Stimulated activated CD8-positive, alpha-beta memory T cell treated with anti-CD3 and anti-CD28 coated beads, Interleukin-4, amount 100 ng/mL, for 4 hours (primary cell): ENCODE measurements at places on chromosomes 16 and 17.

DNA sequence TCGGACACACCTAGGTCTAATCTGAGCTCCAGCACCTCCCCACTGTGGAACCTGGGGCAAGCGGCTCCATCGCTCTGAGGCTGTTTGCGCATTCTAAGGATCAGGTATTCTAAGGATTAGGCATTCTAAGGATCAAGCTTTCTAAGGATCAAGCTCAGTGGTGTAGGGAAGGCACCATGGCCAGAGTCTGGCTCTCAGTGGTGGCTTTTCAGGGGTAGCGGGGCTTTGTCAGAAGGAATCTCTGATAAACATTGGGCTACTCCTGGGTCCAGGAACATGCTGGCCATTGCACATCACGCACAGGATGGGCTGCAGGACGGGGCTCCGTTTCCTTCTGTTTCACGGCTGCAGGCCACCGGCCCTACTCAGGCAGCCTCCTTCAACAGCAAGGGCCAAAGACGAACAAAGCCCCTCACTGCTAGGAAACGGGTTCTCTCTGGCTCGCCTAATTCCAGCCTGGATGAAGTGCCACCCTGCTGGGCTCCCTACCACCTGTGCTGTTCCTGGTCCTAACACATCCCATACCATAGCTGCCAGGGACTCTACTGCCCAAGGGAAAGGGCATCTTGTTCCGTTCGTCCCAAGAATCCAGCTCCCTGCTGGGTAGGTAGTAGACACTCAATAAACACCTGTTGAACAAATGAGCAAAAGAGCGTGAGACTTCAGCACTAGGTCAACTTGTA, 5.5 kb downstream of the C1QTNF1 start:
- DNase-seq: no peak

- DNase-seq: no peak
These were observed 24.6 kb downstream of the HOXB1 start for GRCh38 chr17:48506246-48506645.

DNA sequence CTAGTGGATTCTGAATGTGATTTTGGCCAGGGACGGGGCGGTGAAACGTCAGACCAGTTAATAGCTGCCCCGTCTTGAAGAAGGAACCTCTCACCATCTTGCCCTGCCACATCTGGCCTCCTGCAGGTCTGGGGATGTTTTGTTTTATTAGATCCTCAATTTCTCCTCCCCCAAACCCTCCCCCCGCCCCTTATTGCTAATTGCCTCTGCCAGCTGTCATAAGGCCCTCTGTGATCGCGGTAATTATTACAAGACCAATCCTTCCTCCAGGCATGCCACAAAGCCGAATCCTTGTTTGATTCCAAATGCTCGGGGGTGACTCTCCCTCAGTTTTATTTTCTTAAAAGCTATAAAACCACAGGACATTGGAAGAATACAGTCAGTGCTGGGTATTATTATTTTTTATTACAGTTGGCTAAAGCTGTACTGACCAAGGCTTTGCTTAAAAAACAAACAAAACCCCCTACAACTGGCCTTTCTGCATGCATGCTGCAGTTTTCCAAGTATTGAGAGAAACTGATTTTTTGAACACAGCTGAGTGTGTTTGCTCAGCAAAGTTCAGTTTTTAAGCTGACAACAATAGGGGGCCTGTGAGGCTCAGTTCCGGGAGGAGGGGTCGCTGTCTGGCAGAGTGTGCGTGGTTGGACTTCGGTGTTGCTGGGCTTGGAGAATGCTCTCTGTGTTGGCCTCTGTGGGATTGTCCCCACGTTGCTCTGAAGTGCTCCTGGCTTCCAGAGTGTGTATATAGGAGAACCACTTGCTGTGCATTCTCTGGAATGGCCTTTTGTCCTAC, 1.7 kb downstream of the KSR1 start:
- DNase-seq: no peak

DNA sequence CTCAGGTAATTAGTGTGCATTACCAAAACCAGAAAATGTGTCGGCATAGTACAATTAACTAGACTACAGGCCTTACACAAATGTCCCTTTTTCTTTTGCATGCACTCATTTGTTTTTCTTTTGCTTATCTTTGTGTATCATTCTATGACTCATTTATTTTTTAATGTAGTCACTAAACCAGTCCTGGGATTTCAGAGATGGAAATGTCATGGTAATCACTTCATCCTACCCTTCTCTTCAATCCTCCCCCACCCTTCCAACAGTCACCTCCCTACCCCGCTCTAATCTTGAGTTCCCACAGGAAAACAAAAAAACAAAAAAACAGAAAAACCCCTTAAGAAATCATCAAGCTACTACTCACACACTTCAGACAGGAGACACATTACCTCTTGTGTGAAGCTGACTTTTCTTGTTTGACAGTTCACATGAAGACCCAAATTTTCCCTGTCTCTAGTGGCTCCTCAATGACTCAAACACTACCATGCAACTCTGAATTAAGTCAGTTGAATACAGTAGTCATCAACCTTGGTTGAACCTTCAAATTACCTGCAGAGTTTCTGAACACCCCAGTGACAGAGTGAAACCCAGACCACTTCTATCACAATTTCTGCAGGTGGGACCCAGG, 242.4 kb upstream of the SALL1 start:
- DNase-seq: no peak

- DNase-seq: no peak
These were observed 24.0 kb downstream of the PIK3R5 start for GRCh38 chr17:8941520-8941919.

GRCh38 chr17:12966413-12966812, 51.4 kb downstream of the ELAC2 start:
- DNase-seq: no peak

GRCh38 chr16:68401871-68402747, 46.2 kb downstream of the SMPD3 start:
- no peak for DNase-seq

DNA sequence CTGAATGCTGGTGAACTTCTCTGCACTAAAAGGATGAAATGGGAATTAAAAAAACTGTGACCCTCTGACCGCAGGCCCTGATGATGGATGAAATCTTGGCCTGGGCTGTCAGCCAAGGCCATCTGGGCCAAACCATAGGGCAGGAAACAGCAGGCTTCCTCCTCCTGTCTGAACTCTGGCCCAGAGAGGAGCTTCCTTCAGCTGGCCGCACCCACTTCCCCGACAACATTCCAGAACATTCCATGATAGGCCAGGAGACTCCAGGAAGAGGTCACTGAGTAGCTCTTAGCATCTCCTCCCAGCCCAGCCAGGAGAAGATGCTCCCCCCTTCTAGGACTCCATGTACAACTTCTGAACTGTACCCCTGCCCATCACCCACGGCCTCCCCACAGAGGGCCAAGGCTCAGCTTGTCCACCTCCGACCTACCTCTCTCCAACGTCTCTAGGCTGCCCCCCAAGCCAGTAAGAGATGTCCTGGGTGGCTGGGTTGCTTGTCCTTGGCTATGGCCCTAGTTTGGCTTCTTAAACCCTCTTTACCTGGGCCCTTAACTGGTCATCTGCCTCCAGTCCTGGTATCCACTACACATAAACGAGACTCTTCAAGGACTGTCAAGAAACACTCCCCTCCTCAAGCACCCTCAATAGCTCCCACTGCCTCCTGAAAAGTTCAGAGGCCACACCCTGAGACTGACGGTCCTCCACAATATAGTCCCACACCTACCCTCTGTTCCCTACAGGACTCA, 1.7 kb downstream of the RPH3AL start:
- no peak for DNase-seq

DNA sequence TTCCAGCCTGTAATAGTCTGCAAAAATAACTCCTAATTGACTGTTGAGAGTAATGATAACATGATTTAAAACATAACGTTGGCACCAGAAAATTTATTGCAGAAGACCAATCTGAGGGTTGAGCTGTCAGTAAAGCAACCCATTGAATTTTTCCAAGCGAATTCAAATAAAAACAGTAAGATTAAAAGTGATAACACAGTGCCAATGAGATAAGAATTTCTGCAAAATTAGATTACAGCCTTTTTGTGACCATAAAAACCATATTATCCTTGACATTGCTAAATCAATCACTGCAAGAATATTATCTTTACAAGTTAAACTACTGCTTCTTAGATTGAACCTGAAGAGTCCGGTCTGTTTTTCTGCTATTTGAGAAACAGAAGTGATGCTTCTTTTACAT, 341.4 kb downstream of the CDH11 start:
- no peak for DNase-seq

DNA sequence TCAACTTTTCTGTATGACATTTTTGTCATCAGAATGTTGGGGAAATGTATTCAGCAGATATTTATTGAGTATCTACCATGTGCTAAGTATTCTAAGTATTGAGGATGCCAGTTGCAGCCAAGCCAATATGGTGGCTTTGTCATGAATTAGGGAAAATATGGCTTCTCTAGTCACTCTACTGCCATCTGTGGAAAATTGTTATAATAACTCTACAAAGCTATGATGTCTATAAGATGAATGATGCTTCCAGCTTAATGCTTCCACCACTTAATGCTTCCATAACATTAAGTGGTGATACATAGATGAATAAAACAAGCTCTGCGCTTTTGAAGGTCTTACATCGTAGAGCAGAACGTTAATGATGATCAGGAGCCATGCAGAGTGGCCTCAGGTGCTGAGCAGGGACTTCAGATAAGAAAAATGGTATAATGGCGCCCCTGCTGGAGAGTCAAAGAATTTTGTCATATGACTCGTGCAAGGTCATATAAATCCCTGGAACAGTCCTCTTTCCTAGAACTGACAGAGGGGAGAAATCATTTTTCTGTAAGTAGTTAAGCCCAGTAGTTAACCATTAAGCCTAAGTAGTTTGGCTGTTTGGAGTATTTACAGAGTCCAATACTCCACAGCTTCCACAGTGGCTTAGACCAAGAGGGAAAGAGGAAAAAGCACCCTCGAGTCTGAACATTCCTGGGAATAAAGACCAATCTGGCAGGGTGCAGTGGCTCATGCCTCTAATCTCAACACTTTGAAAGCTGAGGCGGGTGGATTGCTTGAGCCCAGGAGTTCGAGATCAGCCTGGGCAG, 2.7 kb upstream of the TMIGD1 start:
- no peak for DNase-seq

- no peak for DNase-seq
These were observed 130 bp downstream of the CCDC78 start for GRCh38 chr16:726188-726437.

DNA sequence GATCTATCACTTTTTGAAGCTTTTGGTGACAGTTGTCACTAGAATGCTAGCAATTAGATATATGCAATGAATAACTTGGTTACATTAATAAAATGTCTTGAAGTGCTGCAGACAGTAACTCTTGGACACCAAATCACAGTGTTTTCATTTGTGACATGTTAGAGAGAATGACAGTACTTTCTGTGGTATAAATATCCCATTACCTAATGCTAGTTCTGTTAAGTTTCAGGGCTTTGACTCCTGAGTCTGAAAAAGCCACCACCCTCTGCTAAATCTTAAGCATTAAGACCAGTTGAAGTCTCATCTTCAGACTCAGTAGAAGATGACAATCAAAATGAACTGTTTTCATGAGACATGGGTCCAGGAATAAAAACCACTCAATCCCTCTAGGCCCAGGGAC, 10.6 kb upstream of the CPHXL2 start:
- no peak for DNase-seq

GRCh38 chr16:66434619-66435430, 7.7 kb downstream of the BEAN1 start:
- no peak for DNase-seq

GRCh38 chr17:3905017-3905520, 11.2 kb downstream of the P2RX1 start:
- no peak for DNase-seq

DNA sequence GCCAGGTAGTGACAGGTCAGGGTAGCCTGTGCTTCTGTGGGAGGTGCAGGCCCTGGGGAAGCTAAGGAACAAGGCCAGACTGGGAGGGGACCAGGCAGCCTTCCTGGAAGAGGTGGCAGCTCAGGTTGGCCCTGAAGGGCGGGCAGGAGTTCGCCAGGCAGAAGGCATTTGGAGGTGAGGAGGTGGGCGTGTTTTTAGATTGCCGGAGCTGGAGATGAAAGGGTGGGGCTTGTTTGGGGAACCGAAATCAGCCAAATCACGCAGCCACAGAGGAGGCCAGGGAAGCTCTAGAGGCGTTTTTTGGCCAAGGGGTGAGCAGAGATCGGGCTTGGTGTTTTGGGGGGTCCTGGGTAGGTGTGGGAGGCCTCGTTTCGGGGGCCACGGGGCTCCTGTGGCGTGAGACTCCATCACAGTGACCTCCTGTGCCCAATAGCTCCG, 7.6 kb downstream of the ADCY7 start:
- DNase-seq: no peak

- DNase-seq: no peak
These were observed at the start of gene KATNB1 for GRCh38 chr16:57735755-57736418. KATNB1 (plus strand) TSS chr16:57735770; CDS start chr16:57737244, 1,474 bp downstream.

DNA sequence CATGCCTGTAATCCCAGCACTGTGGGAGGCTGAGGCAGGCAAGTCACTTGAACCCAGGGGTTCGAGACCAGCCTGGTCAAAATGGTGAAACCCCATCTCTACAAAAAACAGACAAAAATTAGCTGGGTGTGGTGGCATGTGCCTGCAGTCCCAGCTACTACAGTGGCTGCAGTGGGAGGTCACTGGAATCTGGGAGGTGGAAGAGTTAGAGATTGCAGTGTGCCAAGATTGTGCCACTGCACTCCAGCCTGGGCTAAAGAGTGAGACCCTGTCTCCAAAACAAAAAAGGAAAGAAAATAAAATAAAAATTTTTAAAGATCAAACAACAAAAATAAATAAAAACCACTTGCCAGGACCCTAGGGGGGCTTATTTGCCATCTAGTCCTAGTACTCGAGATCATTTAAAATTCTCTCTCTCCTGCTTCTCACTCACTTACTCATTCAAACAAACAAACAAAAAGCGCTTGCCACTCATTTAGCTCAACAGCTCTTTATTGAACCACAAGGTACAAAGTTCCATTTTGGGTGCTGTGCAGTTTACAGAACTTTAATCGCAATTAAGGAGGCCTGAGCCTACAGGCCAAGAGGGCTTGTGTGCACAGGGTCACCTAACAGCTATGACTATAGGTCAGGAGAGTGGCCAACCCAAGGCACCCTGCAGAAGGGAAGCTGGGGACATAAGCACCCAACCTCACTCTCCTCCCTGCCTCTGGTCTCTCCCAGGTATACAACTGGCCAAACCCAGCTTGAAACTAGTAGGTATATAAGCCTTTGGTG, 4.4 kb downstream of the CHD9NB start:
- no peak for DNase-seq

DNA sequence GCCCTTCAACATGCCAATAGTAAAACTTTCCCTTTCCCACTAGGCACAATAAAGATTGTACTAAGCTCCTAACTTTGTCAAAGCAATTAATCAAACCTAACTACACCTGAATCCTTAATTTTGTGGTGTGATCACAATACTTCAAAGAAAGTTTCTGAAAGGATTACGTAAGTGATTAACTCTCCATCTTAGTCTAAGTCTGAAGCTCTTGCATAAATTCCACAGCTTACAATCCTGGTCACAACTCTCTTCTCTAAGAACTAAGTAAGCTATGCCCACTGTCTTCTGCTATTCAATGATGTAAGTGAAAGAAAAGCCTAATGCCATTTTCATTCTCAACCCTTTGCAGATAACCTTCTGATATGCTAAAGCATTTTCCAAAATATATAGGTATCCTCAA, 15.4 kb downstream of the SIAH1 start:
- no peak for DNase-seq

- no peak for DNase-seq
These were observed 5.8 kb upstream of the FOXF1 start for GRCh38 chr16:86504315-86505184.

GRCh38 chr17:82400830-82401229, 17.3 kb upstream of the HEXD start:
- DNase-seq: peak; percentile 26
